ENCODE measurements at places on chromosomes 16 and 17.

GRCh38 chr16:54926166-54926838 lies 4.4 kb upstream of the IRX5 start:
- DNase-seq, result no peak

- no peak for DNase-seq
These were observed 3.1 kb downstream of the NPW start for GRCh38 chr16:2022723-2023091.

DNA sequence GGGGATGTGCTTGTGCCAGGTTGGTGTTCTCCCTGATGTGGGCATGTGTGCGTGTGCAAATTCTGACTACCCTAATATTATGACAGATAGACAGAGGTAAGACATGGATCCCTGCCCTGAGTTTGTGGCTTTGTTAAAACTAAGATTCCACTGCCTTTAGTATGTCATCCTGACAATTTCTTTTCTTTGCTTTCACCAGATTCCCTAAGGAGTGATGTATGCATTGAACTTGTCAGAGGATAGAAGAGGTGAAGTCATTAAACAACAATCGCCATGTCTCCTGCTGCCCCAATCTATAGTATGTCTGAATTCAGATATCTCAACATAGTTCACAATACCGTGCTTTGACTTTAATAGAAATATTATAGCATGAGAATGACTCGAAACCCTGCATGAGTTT lies 137.1 kb upstream of the ELAC2 start:
- DNase-seq, result no peak

- DNase-seq, result no peak
These were observed 843 bp downstream of the ZNF174 start for GRCh38 chr16:3401719-3402397.

DNA sequence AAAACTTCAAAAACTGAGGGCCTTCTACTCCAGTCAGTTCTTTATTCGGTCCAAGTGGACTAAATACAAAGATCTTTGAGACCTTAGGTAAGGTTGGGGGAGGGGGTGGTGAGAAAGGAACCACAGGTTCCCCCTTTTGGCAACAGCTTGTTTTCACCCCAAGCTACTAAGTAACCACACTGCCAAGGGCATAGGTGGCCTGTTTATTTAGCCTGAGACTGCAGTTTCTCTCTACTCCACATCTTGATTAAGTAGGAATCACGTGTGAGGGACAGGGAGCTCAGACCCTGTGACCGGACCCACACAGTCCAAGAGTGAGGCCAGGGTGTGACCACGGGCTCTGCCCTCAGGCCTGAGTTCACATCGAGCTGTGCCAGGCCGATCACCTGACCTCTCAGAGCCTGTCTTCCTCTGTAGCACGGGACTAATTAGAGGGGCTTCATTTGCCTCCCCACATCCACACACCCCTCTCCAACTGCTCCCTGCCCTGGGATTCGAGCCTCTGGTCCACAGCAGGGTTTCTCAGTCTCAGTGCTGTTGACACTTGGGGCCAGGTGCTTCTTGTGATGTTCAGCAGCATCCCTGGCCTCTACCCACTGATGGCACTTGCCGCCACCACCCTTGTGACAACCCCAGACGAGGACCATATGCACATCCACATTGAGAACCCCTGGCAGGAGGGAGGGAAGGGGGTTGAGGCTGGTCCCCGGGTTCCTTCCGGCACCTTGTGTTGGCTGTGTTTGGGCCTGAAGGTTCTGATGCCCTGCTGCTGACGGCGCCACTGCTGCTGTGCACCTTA lies 17.8 kb downstream of the ST6GALNAC2 start:
- DNase-seq, result no peak

- DNase-seq, result no peak
These were observed 96.5 kb downstream of the WSCD1 start for GRCh38 chr17:6166492-6167179.

GRCh38 chr16:79628501-79628975 lies 28.0 kb upstream of the MAF start:
- peak; percentile 93 for DNase-seq

DNA sequence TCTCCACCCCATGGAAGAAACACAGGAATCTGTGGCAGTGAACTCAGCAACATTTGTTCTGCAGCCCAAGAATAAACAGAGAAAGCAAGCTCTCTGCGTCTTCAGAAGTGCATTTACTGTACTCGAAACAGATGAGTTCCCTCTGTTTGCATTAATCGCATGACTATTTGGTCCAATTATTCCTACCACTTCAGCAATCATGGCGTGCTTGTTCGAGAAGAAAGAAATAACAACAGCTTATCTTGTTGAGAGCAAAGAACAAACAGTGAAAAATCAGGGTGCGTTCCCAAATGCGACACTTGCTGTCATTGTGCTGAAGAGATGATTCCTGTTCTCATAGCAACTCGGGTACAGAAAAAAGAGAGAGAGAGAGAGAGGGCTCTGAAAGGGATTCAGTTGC lies 445.3 kb upstream of the MAF start:
- DNase-seq, result no peak

DNA sequence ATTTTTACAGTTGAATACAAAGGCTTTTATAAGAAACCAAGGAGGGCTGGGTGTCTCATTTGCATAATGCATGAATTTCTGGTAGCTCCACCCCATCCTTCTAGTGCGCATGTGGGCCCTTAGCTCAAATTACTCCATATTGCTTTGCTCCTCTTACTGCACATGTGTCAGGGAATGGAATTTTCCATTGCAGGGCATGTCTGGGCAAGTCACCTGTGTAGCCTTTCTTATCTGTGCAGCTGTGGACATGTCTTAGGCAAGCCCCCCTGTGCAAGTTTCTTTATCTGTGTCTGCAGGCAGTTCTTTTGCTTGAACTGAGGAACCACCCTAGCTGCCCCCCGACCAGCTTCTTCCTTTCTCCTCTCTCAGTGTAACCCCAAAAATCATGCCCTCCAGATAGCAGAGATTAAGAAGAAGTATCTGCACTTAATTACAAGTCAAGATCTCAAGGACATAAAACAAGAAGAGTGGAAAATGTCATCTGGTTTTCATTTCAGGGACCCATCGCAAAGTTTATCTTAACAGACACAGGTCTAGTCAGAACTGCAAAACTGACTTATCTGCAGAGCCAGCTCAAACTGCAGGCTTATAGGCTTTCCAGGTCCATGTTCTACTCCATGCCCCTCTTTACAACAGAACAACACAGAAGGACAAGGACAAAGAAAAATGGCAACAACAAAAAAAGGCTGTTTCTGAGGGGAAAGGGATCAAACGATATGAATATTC lies 137.9 kb upstream of the HS3ST4 start:
- DNase-seq, result no peak

DNA sequence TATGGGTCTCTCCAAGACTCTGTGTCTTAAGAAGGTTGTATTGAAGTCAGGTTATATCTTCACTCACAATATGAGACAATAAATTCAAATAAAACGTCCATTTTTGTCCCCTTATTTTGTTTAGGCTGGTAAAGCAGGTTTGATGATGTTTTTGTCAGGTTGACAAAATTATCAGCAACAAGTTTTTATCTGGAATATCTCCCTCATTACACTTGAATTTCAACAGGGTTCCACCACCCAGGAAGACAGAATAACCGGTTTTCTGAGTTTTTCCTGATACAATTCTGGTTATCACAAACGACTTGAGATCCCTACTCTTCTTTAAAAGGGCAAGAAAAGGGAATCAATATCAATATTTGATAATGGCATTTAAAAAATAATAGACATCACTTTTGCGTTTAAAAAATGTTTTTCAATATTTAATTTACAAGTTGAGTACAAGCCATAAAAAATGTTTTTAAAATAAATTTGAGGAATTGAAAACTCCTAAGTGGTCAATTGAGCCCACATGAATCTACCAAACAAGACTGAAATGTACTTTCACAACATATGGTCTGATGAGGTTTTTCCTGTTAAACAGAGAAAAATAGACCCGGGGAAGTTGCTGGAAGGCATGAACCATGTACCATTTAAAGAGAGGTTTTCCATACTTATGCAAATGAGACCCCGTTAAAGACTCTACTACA lies 1.4 kb upstream of the ATP6V0A1 start:
- no peak for DNase-seq

GRCh38 chr17:77457572-77458201 lies 316.9 kb downstream of the SEC14L1 start:
- no peak for DNase-seq

DNA sequence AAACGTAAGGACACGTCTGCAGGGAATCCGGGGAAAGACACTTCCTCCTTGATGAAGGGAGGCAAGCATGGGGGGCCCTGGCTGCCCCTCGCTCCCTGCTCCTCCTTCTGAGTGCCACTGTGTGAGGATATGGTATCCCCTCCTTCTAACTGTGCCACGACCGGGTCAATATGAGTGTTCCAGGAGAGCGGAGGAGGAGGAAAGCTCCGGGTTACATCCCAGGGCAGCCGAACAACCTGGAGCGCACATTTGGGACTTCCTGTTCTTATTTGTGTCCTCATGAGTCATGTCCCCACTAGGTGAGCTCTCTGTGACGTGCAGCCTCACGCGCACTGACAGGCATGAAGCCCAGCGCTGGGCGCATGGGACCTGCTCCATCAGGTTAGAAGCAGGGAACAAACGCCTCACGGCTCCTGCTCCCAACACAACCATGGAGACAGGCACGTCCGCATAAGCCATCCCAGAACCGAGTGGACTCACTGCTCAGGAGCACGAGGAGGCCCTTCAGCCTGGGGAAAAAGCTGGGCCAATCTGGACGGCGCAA lies 92.9 kb upstream of the DNAH17 start:
- no peak for DNase-seq

DNA sequence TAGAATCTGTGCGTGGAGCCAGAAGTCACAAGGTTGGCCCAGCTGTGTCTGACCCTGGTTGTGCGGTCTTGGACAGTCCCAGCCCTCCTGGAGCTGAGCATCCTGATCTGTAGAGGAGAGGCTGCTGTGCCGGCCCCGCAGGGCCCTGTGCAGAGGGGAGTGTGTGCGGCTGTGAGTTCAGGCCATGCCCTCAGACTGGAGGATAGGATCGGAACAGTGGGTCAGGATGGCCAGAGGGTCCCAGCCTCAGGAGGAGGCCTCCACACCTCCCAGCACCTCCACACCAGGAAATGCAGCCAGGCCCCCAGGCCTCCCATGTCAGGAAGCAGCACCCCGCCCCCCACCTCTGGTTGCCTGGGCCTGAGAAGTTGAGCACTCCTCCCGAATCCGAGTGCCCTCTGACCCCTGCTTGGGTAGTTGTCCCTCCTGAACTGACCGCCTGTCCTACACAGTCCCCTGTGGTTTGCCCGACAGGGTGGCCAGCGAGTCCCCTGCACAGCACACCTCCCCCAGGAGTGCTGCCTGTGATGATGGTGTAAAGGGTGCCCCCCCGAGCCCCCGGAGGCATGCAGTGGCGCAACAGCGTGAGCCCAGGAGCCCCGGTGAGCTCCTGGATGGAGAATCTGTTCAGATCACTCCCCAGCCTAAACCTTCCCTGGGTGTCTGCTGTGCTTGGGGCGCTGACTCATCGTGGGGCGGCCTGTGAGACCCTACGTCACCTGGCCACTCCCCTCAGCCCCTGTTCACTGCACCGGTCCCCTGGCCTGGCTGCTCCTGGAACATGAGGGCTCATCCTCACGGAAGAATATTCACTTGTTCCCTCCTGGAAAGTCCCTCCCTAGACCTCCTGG lies 285.2 kb downstream of the SEC14L1 start:
- DNase-seq, result no peak

- DNase-seq, result no peak
These were observed 5.4 kb downstream of the DYNLL2 start for GRCh38 chr17:58088624-58089023.

DNA sequence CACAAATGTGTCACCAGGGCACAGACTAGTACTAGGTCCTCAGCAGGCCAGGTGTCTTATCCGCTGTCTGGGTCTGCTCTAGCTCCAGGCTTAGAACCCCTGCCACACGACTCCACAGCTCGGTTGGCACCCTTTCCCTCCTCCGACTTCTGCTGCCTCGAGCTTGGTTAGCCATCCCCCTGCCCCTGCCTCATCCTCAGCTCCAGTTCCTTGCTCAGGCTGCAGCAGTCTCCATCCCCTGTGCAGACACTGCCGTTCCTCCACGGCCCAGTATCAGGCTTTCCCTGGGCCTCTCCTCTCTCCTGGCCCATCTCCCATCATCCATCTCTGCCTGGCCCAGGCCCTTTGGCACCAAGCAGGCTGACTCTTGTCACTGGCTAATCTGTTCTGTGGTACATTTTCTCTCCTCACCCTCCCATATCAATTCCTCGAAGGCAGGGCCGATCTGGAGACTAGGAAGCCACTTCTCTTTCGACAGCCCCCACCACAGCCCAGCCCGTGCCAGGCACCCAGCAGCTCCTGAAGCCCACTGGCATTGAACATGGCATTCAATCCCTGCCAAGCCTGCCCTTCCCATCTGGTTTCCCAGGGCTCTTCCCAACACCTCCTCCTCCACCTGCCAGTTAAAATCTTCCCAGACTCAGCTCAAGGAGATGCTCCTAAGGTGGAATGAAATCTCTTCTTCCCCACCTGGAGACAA lies 1.4 kb upstream of the GRN start:
- DNase-seq, result no peak

GRCh38 chr17:79748295-79749099 lies 17.8 kb downstream of the ENPP7 start:
- DNase-seq, result no peak

- no peak for DNase-seq
These were observed 427.5 kb upstream of the PSMD7 start for GRCh38 chr16:73869126-73869525.

- DNase-seq, result no peak
These were observed 12.1 kb upstream of the POLR3E start for GRCh38 chr16:22285080-22285479.

- DNase-seq, result no peak
These were observed 125.0 kb downstream of the HS3ST3A1 start for GRCh38 chr17:13476720-13477119.

DNA sequence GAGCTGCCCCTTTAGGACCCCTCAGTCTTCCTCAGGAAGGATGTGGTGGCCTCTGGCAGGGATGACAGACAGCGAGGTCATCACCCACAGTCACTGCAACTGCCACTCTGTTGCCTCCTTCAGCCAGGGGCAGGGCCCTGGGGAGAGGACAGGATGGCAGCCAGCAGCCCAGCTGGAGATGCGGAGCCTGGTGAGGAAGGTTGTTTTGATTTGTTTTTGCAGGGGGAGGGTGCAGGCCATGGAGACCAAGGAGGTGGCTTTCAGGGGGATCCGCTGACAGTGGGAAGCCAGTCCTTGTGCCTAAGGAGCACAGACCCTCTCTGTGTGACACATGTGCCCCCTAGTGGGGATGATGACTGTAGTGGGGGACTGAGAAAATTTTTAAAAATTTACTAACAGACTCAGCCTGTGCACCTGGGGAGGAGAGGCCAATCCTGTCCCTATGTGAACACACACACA lies 7.4 kb downstream of the PRCD start:
- peak; percentile 46 for DNase-seq

DNA sequence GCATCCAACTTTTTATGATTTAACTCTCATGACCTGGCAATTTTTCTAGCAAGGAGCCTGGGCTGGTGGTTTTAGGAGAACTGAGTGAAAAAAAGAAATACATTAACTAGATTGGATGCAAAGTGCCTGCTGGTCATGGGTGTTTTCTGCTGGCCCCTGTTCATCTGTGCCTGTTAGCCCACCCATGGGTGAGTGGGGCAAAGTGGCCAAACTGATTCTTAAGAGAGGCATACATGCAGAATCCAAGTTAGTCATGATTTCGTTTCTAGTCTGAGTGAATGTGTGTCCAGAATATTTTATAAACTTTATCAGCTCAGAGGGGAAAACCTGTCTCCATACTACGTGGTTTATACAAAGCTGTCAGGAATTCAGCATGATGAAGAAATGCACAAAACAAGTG lies 4.6 kb upstream of the ITGAD start:
- no peak for DNase-seq

All from activated CD4-positive, alpha-beta T cell treated with anti-CD3 and anti-CD28 coated beads, Interleukin-2, Interleukin-4, amounts not matched to agents 100 ng/mL and 50 ng/mL, durations not matched to agents 16 hours and 8 hours (primary cell).